ENCODE measurements at places on chromosomes 7 and 10. TPM values are rescaled to one million over a fixed set of nuclear protein-coding genes. Genes with fewer than 3 reads are reported as not detected.

The C10orf95 gene
- total RNA-seq, result 0.32 TPM

The SPRN gene
- not detected for total RNA-seq

The FAM25A gene
- not detected for total RNA-seq

The UNCX gene
- not detected for total RNA-seq

The CYP26C1 gene
- 0.05 TPM for total RNA-seq

- DNase-seq, result no peak
Observed at GRCh38 chr10:70437721-70438120, 3.8 kb downstream of the NODAL start.

- DNase-seq, result peak; percentile 89
Observed at GRCh38 chr10:118698421-118698820, 56.3 kb downstream of the CACUL1 start.

GRCh38 chr10:103021150-103021899, 103.2 kb downstream of the CNNM2 start:
- no peak for DNase-seq

GRCh38 chr10:81575036-81575435, 300.0 kb upstream of the NRG3 start:
- DNase-seq, result no peak

GRCh38 chr7:50359995-50360925, 55.7 kb downstream of the IKZF1 start:
- DNase-seq, result peak; percentile 89

Measured in activated CD4-positive, alpha-beta T cell treated with anti-CD3 and anti-CD28 coated beads for 36 hours (primary cell).